ENCODE measurements at places on chromosomes 5 and 9.

- DNase-seq = no peak
Observed at GRCh38 chr5:176550275-176550831, 1.2 kb downstream of the CDHR2 start.

GRCh38 chr9:106432631-106433030 is 430.3 kb upstream of the ZNF462 start:
- no peak for DNase-seq

- DNase-seq = no peak
Observed at GRCh38 chr5:76874088-76874581, 24.3 kb downstream of the S100Z start.

DNA sequence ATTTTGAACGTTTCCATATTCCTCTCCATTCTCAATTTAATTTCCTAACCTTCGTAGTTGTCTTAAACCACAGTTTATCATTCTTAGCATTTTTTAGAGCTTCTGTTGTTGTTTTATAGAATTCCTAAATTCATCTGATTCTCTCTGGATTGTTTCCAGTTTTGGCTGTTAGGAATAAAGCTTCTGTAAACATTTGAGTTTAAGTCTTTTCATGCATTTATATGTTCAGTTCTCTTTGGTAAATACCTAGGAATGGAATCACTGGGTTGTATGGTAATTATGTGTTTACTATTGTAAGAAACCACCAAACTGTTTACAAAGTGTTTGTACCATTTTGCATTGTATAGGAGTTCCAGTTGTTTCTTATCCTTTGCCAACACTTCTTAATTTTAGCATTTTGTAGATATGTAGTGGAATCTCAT is 29.7 kb downstream of the GPR21 start:
- DNase-seq = peak; percentile 92

DNA sequence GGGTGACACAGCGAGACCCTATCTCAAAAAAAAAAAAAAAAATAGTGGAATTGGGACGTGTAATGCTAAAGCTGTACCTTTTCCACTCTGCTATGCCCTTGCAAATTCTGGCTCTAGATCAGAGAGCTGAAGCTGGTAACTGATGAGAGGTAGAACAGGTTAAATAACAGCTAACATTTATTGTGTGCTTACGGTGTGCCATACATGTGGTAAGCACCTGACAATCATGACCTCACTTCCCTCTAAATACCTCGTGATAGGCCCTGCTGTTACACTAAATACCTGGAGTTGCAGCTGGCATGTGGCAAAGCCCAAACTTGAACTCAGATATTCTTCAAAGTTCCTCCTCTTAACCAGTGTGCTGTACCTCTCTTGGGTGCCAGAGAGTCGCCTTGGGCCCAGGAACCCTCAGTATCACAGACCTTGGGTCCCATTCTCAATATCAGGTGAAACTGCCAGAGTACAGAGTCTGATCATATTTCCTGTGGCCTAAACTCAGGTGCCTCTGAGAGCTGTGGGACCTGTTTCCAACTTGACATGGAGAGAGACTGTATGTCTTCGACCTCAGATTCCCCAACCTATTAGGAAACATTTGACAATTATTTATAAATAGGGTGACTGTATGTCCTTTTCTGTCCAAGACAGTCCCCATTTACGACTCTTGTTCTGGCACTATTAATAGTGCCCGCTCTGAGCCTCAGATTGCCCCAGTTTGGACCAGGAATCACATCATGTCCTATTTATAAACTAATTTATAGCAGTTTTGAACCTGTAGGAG is 4.8 kb downstream of the ARL10 start:
- DNase-seq = no peak

DNA sequence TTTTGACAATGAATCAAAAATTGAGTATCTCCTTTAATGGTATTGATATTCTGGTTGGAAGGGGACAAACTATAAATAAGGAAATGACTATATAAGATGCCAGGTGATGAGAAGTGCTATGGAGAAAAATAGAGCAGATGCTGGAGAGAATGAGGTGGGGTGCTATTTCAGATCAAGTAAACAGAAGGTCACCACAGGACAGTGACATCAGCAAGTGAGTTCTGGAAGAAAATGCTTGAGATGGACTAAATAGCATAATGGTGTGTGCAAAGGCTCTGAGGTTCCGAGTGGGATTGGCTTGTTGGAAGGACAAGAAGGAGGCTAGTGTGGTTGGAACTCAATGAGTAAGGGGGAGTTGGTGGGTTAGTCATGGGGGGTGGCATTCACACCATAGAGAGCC is 157.5 kb upstream of the SGCD start:
- no peak for DNase-seq

- no peak for DNase-seq
Observed at GRCh38 chr9:29297592-29297991, 1724.3 kb upstream of the C9orf72 start.

DNA sequence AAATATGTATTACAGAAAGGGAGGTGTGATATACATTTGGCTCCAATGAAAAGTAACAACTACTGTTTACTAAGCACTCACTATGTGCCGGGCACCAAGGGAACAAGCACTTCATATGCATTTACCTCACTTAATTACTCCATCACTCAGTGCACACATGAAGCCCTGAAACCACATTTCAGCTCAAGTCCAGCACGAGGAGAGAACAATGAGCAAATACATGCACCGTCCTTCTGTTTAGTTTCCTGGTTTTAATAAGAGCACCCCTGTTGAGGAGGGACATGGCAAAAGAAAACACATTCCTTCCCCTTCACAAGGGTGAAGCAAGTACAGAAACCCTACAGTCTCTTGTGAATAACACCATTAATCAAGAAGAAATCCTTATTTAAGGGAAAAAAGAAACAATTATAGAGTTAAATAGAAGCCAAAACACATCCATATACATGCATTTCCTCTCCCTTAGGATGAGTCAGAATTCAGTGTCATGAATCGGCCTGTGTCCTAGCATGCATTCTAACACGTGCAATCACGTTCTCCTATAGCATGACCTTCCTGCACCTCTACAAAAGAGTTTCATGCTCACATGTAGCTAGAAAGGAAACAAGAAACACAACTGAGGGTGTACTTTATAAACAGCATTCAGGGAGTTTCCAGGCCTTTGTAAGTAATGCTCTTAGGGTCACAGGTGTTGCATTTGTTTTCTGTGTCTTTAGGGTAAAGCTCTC is 411.6 kb downstream of the BNC2 start:
- no peak for DNase-seq

DNA sequence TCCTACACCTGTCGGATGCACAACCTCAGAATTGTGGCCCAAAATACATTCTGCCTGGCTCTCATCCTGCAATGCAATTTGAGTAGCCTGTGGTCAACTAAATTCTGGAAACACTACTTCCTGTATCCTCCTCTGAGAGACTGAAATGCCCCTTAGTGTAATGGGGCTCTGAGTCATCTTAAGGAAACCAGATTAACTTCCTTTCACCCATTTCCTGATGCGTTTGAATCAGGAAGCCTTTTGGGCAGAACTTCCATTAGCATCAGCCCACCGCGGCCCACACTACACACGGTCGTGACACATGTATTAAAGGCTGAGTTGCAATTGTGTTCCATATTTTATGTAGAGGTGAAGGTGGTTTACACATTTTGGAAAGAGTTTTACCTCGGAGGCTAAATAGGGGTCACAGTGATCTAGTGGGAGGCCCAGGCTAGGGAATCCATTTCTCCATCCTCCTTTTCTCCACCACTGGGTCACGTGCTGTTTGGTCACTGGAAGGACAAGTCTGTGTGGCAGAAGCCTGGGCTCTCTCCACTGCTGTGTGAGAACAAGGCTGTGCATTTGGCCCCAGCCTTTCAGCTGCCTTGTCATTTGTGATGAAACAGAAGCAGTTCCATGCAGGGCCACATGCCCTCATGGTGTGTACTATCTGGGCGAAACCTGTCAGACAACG is 55.9 kb downstream of the DAP start:
- peak; percentile 62 for DNase-seq

- peak; percentile 85 for DNase-seq
Observed at GRCh38 chr5:150317048-150318003, 14.6 kb upstream of the ARSI start.

DNA sequence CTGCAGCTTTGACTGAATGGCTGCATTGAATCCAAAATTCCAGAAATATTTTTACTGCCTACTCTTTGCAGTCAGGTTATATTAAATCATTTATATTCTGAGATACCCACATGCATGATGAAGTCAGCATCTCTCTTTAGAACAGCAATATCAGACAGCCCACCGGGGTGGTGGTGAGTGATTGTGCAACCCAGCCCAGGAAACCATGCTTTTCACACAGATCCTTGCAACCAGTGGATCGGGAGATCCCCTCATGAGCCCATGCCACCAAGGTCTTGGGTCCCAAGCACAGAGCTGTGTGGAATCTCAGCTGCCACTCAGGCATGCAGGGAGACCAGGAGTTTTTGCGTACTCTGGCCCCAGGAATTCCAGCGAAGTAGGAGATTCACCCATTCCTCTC is 226.5 kb downstream of the DTWD2 start:
- no peak for DNase-seq

GRCh38 chr9:133822430-133823065 is 84.4 kb upstream of the SARDH start:
- DNase-seq = no peak

- DNase-seq = no peak
Observed at GRCh38 chr5:76590027-76590426, 33.2 kb downstream of the F2RL2 start.

GRCh38 chr9:114516913-114517312 is 11.6 kb upstream of the WHRN start:
- DNase-seq = peak; percentile 64

DNA sequence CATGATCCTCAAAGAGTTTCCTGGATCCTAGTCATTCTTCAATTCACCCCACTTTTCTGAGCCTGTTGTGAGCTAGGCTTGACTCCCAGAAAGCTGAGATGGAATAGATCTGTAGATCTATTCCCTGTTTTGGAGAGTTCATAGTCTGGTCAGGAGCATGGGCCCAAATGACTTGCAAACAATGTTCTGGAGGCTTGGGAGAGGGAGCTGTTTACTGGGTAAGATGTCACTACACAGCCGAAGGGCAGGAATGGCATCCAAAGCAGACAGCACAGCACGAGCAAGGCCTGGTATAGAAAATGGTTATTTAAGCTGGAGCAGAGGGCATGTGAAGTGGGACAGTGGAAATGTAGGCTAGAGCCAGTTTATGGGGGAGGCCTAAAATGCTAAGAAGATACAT is 152.5 kb upstream of the ALDH1B1 start:
- DNase-seq = no peak

DNA sequence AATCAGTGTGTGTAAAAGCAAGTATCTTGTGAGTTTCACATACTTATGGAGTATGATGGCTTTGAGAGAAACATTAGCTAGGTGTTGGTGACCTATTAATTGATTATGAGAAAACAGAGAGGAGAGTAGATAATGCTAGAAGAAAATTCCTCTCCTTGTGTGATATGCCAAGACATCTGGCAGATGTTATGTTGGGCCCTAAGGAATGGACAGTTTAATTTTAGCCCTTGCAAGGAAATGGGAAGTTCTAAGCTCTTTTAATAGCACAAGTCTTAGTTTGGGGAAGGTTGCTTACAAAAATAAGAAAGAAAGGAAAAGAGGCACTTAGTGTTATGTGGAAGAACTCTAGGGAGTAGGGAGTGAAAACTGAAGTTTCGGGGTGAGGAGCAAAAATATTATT is 5.1 kb downstream of the ZNF462 start:
- DNase-seq = no peak

DNA sequence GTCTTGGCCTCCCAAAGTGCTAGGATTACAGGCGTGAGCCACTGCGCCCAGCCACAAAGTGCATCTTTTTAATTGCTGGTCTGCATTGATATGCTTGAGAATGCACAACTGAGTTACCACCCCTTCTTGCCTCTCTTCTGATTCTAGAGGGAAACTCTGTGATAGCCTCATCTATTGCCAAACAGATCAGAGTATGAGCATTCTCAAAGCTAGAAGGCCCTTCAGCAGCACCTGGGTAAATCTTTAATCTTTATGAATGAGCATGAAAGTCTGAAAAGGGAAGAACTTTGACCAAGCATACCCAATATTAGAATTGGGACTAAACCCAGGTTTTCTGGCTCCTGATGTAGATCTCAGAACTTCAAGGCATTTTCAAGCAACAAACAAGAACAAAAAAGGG is 298.3 kb upstream of the TNC start:
- no peak for DNase-seq

GRCh38 chr5:92222449-92222848 is 839.3 kb upstream of the ARRDC3 start:
- no peak for DNase-seq

- DNase-seq = no peak
Observed at GRCh38 chr5:127400539-127400938, 109.9 kb downstream of the MEGF10 start.

DNA sequence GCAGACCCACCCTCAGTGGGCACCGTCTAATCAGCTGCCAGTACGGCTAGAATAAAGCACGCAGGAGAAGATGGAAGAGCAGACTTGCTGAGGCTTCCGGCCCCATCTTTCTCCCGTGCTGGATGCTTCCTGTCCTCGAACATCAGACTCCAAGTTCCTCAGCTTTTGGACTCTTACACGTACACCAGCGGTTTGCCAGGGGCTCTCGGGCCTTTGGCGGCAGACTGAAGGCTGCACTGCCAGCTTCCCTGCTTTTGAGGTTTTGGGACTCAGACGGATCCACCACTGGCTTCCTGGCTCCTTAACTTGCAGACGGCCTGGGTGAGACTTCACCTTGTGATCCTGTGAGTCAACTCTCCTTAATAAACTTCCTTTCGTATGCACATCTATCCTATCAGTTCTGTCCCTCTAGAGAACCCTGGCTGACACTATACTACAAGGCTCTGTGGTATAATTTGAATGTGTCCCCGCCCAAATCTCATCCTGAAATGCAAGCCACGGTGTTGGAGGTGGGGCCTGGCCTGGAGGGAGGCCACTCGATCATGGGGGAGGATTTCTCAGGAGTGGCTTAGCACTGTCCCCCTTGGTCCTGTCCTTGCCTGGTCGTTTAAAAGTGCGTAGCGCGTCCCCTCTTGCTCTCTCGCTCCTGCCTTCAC is 31.1 kb upstream of the NRARP start:
- no peak for DNase-seq

DNA sequence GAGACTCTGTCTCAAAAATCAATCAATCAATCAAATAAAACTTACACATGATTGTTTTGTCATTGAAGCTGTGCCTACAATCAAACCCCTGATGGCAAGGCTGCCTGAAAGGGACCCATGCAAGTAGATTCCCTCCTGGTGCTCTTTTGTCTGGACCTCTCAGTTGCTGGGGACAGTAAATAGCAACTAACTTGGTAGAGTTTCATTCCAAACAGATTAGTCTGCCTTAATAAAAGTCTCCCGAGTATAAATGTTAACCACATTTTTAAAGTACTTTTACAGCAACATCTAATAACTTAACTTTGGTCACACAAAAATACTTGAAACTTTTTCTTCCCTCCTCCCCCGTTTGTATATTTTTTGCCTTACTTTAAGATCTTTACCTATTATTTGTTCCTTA is 105.5 kb downstream of the FEM1C start:
- peak; percentile 66 for DNase-seq
